ENCODE measurements at places on chromosomes 4 and X. TPM values are rescaled to one million over a fixed set of nuclear protein-coding genes. Genes with fewer than 3 reads are reported as not detected.

DNA sequence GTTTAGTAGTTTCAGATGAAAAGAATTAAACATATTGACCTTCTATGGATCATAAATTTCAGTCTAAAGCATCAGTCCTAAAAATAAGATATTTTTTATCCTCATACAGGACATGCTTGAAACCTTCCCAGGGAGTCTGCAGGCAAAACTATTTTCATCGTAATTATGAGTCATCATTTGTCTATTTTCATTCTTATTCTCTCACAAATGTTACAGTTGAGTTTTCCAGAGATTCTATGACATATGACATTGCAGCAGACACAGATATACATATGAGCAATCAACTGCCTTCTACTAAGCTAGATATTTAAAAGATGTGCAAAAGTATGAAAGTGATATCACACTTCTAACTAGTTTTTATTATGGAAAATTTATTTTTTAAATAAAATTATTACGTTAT, 398.0 kb downstream of the MAGEB5 start:
- no peaks in the 10 kb centered on the region for H3K36me3 ChIP-seq
- H3K4me1 ChIP-seq = no peaks in the 10 kb centered on the region
- no peak overlapping the region for H3K4me3 ChIP-seq
- no peak overlapping the region for H3K27ac ChIP-seq
- no peak for DNase-seq
- H3K27me3 ChIP-seq = no peaks in the 10 kb centered on the region

DNA sequence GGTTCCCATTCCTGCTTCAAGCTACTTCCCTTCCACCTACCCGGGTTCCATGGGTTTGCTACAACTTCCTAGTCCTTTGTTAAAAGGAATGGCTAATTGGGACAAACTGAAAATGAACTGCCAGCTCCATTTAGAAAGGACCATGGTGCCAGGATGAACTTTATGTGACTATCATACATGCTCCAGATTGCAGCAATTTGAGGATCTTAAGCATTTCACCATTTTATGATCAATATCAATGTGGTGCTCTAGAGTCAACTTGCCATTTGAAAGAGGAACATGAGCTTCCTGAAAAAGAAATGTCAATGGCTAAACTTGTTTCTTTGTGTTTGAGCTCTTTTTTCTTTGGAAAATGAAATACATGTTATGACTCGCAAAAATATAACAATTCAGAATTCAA, 92.7 kb upstream of the IL15 start:
- H3K27me3 ChIP-seq = no peaks in the 10 kb centered on the region
- no peak overlapping the region for H3K27ac ChIP-seq
- DNase-seq = no peak
- no peaks in the 10 kb centered on the region for H3K36me3 ChIP-seq
- H3K4me3 ChIP-seq = no peak overlapping the region

DNA sequence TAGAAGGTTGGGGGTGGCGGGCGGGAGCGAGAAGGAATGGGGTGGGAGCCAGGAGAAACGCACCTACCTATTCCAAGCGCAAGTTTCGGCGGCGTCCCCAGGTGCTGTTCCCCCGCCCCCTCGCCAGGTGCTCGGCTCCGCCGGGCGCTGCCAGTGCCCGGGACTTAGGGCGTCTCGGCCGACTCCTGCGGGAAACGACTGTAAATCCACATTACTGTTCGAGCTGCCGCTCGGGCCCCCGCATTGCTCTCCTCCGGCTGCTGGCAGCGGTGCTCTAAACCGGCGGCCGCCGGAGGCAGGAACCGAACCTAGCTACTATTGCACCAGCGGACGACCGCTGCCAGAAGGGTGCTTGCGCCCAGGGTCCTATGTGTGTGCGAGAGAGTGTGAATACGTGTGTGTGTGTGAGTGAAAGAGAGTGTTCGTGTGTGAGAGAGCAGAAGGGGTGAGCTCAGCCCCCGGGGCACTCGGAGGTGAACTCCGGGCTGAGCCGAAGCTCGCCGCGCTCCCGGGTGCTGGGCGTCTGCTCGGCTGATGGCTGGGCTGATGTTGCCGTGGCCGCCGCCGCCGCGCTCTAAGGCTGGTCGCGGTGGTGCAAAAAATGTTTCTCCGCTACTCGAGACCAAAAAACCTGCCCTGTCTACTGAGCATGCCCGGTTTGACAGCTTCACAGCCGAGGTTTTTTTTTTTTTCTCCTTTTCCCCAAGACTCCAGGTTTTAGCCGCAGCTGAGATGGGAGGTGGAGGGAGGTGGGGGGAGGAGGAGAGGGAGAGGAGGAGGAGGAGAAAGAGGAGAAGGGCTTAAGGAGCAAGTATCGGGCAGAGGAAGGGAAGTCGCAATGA, 115.7 kb upstream of the TEX13C start:
- no peaks in the 10 kb centered on the region for H3K4me1 ChIP-seq
- no peaks in the 10 kb centered on the region for H3K36me3 ChIP-seq
- DNase-seq = no peak
- no peak overlapping the region for H3K4me3 ChIP-seq
- H3K27ac ChIP-seq = no peak overlapping the region

GRCh38 chr4:139007640-139008039, 7.9 kb upstream of the NOCT start:
- H3K27ac ChIP-seq = no peak overlapping the region
- no peak overlapping the region for H3K4me3 ChIP-seq
- no peaks in the 10 kb centered on the region for H3K27me3 ChIP-seq
- H3K36me3 ChIP-seq = no peaks in the 10 kb centered on the region
- no peaks in the 10 kb centered on the region for H3K4me1 ChIP-seq

GRCh38 chr4:111040904-111041303, 418.0 kb upstream of the PITX2 start:
- H3K27ac ChIP-seq = no peak overlapping the region
- no peaks in the 10 kb centered on the region for H3K36me3 ChIP-seq
- H3K27me3 ChIP-seq = no peaks in the 10 kb centered on the region
- H3K4me1 ChIP-seq = no peaks in the 10 kb centered on the region
- no peak overlapping the region for H3K4me3 ChIP-seq

GRCh38 chr4:107966903-107967302, 22.8 kb upstream of the HADH start:
- H3K36me3 ChIP-seq = no peaks in the 10 kb centered on the region
- no peak overlapping the region for H3K27ac ChIP-seq
- no peaks in the 10 kb centered on the region for H3K27me3 ChIP-seq

DNA sequence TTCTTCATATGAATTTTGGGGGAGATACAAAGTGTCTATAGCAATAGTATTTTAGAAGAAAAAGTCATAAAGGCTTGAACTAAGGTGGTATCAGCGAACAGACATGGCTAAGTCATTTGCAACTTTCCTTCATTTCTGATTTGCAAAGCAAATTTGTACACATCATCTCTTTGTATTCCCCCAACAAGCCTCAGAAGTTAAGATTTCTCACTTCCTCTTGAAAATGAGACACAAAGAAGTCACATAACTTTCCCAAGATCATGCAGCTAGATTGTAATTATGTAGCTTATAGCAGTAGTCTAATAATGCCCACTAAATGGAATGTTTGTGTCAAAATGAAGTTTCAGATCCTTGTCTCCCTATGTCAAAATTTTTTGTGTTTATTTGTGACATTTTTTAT, 709.8 kb upstream of the HS3ST1 start:
- H3K36me3 ChIP-seq = no peaks in the 10 kb centered on the region
- H3K27ac ChIP-seq = no peak overlapping the region
- no peak overlapping the region for H3K4me3 ChIP-seq
- H3K4me1 ChIP-seq = no peaks in the 10 kb centered on the region
- DNase-seq = no peak
- H3K27me3 ChIP-seq = no peaks in the 10 kb centered on the region

GRCh38 chrX:137194164-137194563, 160.4 kb upstream of the GPR101 start:
- peak; percentile 11 for DNase-seq
- H3K27ac ChIP-seq = no peak overlapping the region
- H3K4me1 ChIP-seq = no peaks in the 10 kb centered on the region
- no peak overlapping the region for H3K4me3 ChIP-seq
- no peaks in the 10 kb centered on the region for H3K27me3 ChIP-seq

Gene OCRL
- total RNA-seq = 5.6 TPM

Gene HOPX
- total RNA-seq = 1.00 TPM

Gene HSD17B13
- total RNA-seq = 0.43 TPM

Gene ACSL4
- total RNA-seq = 43.9 TPM

Gene DMRTC1
- not detected for total RNA-seq

Gene EDA2R
- total RNA-seq = 0.60 TPM

Gene RAB40AL
- not detected for total RNA-seq

All from naive thymus-derived CD4-positive, alpha-beta T cell (primary cell).